ENCODE measurements at places on chromosomes 7 and 10.
A peak's percentile ranks its signal among the peaks of the same experiment; 100 is the strongest.

- no peak for DNase-seq
Observed at GRCh38 chr7:17005271-17005670, 123.5 kb upstream of the AGR3 start.

DNA sequence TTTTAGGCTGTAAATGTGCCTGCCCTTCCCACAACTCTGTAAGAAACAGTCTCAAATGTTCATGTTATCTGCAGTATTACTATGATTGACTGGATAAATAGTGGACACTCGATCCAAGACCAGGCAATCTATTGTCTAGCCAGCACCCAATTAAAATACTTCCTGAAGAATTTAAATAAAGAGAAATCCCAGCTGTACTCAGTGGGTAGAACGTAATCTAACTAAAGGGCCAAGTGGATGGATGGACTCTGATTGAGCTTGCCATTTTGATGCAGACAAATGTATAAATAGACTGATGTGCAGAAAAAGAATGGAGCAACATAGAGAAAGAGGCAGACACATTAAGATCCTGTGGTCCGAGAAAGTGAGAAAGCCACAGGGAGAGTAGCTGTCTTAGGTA, 158.0 kb downstream of the IPMK start:
- DNase-seq = no peak

DNA sequence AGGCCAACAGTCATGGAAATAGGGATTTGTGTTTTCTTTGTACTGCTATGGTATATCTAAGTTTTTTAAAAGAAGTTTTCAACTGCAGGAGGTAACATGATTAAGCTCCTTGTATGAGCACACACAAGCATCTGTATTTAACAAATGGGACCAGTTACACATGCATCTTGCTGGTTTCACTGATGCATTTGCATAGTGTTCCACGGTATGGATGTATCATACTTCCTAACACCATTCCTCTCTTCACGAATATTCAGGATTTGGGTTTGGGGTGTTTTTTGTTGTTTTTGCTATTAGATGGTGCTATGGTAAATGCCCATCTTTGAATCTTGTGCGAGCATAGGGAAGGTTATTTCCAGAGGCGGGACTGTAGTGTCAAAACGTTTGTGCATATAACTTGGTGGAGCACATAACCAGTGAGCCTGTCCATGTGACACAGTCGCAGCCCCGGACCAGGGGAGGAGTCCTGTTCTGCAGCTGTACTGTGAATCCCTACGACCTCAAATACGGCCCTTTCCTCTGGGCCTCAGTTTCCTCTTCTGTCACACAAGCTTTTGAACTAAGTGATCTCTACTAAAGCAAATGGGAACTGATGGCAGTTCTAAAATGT, 1.9 kb downstream of the H2BK1 start:
- no peak for DNase-seq

GRCh38 chr7:158343526-158343925, 244.1 kb downstream of the PTPRN2 start:
- DNase-seq = no peak

DNA sequence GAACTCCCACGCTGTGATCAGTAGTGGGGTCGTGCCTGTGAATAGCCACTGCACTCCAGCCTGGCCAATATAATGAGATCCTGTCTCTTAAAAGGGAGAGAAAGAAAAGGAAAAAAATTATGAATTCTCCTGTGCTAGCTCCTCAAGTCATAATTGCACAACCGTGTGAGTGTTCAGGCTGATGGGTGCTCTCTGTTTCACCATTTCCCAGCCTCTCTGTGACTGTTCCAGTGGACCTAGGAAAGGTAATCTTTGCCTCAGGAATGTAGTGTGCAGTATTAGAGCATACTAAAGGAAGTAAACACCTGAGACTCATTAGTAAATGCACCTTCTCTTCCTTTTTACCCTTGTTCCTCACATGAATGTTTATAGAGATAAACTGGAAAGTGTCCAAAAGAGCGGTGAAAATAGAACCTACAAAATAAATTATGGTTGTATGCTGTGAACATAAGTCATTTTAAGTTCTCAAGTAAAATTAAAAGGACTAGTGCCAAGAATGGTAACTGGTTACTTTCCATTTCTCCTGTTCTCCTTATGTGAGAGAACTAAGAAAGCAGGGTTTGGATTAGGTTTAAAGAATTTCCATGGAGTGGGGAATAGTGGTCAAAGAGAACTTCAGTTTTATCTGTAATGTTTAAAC, 42.7 kb downstream of the INPP5F start:
- DNase-seq = no peak

- no peak for DNase-seq
Observed at GRCh38 chr10:93422118-93422517, 60.0 kb downstream of the MYOF start.

GRCh38 chr7:127904670-127904985, 126.6 kb downstream of the LRRC4 start:
- no peak for DNase-seq

GRCh38 chr10:4240608-4241197, 455.7 kb upstream of the KLF6 start:
- DNase-seq = no peak

- no peak for DNase-seq
Observed at GRCh38 chr10:63115732-63116383, 17.3 kb upstream of the NRBF2 start.

DNA sequence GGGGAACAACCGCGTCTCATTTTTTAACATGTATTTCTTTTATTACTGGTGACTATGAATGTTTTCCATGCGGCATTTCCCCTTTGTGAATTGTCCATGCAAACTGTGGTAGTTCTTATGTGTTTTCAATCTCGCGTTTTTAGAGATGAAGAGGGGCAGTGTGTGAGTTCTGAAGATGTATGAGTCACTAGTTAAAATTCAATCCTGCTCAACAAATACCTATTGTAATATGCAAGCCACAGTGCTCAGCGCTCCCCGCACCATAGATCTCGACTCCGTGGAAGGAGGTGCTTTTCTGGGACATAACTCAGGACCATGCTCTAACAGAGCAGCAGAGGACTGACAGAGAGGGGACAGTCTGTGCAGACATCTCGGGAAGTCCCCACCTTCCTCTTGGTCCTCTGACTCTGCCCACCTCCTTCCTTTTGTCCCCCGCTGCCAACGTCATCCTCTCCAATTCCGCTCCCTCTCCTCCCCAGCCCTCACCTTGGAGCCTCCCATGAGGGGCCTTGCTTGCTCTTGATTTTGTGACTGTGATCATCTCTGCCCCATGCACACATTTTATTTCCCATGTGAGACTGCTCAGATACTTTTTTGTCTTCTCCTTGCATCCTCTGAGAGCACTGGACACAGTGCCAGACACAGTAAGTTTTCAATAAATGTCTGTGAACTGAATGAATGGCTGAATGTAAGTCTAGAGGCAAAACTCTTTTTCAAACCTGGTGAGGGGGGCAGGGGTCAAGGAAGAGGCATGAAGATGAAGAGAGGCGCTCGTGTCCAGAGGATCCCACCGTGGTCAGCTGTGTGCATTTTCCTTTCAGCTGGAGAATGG, 42.7 kb upstream of the PLEKHA1 start:
- no peak for DNase-seq

- no peak for DNase-seq
Observed at GRCh38 chr10:13989616-13990015, 341.1 kb downstream of the FRMD4A start.

GRCh38 chr7:108454674-108455550, 1.3 kb downstream of the NRCAM start:
- DNase-seq = peak; percentile 66

- DNase-seq = no peak
Observed at GRCh38 chr10:6592080-6592479, 12.0 kb upstream of the PRKCQ start.

- no peak for DNase-seq
Observed at GRCh38 chr10:47022311-47023131, 111.3 kb downstream of the PTPN20 start.

GRCh38 chr10:114258274-114258840, 19.3 kb downstream of the VWA2 start:
- DNase-seq = no peak

GRCh38 chr10:130729876-130730275, 581.6 kb downstream of the TCERG1L start:
- DNase-seq = no peak

DNA sequence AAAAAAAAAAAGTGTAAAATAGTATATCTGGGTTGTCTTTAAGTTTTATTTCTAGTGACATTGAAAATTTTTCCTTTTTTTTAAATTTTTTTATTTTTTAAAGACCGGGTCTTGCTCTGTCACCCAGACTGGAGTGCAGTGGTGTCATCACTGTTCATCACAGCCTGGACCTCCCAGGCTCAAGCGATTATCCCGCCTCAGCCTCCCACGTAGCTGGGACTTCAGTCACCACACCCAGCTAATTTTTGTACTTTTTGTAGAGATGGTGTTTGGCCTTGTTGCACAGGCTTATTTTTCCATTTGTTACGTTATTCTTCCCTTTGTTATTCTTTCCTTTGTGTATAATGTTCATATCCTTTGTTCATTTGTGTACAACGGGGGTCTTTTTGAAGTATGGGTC, 30.1 kb downstream of the TSPAN14 start:
- no peak for DNase-seq

DNA sequence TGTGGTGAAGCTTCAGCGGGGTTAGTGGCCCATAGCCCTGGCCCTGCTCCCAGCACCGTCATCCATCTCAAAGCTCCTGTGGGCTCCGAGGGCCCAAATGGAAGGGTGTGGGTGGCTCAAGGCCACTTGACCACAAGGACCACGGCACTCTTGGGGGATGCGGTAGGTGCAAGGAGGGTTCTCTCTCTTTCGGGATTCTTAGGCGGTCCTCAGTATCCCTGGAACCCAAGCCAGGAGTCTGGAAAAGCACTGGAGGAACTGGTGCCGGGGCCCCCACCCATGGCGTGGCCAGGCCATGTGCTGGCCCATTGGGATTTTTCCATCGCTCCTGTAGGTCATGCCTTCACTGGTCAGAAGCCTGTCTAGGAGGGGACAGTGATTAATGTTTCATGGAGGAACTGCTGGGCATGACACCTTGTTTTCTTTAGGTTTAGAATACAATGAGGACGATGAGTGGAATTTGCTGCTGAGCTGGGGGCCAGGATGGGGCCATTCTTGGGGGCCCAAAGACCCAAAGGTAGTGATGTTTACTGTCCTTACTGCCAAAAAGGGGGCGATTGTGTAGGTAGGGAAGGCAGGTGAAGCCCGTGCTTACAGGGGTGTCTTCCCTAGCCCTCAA, 16.7 kb downstream of the AQP1 start:
- DNase-seq = no peak

DNA sequence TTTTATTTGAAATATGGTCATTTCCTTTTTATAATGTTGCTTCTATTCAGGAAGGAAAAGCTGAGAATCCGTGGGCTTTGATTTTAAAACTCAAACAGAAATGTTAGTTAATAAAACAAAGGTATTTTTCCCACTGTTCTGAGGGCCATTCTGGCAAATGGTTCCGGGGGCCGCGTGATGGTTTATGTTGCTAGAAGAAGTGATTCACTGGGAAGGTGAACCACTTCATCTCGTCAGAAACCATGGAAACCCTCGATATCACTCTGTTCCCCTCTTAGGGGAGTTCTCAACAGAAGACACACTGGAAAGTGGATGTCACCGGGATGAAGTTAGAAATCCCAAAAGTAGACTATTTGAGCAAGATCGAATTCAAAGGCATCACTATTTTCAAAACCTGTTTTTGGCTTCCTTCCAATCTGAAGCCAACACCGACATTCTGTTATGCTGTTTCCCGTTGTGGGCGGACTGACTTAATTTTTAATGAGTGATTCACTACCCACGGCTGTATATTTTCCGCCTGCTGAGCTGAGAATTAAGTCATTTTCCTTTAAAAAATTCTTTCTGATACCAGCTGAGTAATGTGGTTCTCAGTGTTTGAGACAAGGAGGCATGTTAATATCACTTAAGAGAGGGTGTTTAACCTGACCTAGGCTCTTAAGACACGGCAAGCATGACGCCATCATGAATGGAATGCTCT, 84.1 kb downstream of the PTPRE start:
- no peak for DNase-seq

- DNase-seq = no peak
Observed at GRCh38 chr10:101629837-101630632, 41.9 kb downstream of the DPCD start.
